ENCODE measurements at places on chromosomes 11 and 22.

DNA sequence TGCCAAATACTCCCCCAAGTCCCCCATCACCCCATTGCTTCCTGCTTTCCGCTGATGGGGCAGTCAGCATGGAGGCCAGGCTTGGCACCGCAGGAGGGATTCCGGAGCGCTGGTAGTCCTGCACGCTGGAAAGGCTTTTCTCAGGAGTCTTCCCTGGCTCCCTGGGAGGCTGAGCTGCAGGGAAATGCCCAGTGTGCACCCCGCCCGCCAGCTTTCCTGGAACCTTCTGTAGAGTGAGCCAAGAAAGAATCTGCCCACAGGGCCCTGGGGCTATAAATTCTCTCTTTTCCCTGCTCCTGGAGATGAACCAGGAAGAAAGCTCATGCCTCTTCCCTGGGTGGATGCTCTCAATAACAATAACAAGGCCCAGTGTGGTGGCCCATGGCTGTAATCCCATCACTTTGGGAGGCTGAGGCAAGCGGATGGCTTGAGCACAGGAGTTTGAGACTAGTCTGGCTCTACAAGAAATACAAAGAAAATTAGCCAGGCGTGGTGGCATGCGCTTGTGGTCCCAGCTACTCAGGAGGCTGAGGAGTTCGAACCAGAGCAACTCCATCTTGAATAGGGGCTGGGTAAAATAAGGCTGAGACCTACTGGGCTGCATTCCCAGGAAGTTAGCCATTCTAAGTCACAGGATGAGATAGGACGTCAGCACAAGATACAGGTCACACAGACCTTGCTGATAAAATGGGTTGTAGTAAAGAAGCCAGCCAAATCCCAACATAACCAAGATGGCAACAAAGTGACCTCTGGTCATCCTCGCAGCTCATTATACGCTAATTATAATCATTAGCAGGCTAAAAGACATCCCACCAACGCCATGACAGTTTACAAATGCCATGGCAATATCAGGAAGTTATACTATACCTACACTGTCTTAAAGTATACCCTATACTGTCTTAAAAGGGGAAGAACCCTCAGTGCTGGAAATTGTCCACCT lies 46.4 kb upstream of the FTH1 start:
- no peak for DNase-seq

GRCh38 chr22:19805821-19806212 lies 45.2 kb downstream of the TBX1 start:
- no peak for DNase-seq

- no peak for DNase-seq
Observed at GRCh38 chr11:33575311-33575710, 125.3 kb downstream of the C11orf91 start.

DNA sequence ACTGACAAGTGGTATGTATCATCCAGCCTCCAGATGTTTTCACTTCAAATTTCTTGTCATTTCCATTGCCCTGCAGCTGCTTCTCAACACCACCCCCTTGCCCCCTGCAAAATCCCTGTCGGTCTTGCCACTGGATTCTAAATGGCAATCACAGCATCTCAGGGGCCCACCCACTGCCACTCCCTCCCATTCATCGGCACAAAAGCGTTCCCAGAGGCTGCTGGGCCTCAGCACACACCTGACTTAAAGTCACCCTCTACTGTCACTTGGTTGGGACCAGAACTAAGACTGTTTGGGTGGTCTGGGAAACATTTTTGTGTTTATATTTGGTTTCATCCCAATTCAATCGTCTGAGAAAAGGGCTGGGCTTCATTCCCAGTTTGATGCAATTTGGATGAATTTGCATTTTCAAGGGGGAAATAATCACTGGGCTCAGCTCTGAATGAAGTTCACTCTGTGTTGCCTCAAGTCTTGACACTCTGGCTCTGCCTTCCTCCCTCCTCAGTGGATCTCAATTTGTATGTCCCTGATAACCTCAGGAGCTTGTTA lies 27.1 kb downstream of the SYT13 start:
- DNase-seq = no peak

- DNase-seq = no peak
Observed at GRCh38 chr11:50298182-50298988, 265.7 kb downstream of the OR4C45 start.

DNA sequence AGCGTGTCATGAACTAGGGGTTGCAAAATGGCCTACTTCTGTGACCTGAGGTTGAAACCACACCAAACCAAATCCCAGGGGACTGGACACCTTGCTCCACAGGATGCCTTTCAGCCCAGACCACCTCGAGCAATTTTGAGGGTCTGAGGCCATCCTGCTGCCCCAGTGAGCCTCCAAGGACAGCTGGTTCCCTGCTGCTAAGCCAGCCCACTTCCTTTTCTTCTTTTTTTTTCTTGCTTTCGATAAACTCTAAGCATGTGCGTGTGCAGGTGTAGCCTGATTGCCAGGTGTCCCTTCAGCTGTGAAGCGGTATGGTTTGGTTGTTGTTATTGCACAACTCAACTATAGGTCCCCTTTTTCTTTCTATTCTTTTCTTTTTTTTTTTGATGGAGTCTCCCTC lies 2.7 kb downstream of the CRYBB1 start:
- DNase-seq = no peak

DNA sequence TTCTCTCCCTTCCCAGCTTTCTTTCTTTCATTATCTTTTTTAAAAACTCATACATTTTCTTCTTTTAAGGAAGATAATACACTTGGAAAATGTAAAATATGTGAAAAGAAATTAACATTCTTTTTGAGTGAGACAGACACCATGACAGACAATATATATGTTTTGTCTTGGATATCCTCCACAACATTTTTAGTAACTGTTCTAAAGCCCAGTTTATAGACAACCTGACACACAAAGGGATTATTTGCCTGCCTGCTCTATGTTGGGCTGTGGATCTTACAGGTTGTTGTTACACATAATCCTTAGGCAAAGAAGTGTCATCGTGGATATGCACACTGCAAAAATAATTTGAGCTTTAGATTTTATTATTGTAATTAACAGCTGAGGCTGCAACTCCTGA lies 301.4 kb upstream of the PDGFD start:
- no peak for DNase-seq

DNA sequence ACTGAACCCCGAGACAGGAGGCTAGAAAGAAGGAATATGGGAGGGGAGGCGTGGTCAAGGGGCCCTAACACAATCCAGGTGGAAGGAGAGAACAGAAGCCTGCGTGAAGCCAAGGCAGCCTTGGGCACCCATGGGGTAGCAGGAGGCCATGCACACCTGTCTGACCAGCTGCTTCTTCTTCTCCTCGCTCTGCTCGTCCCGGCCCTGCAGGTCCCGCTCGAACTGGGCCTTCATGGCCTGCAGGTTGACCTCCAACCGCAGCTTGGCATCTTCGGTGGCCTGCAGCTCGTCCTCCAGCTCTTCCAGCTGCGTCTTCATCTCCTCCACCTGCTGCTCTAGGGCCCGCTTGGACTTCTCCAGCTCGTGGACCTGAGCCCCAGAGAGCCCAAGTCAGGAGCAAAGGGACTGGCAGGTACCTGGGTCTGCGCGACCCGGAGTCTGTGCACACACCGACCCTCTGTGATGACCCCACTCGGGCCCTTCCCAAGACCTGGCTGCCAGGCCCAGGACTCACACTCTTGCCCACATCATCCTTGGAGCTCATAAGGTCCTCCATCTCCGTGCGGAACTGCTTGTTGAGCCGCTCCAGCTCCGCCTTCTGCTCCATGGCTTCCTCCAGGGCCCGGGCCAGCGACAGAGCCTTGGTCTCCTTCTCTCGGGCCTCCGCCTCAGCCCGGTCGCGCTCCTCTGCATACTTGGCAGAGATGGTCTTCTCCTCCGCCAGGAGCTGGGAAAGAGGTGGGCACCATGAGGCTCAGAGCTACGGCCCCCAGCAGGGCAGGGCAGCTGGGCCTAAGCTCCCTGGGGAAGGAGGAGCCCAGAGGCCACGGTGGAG lies 35.9 kb downstream of the APOL1 start:
- no peak for DNase-seq

DNA sequence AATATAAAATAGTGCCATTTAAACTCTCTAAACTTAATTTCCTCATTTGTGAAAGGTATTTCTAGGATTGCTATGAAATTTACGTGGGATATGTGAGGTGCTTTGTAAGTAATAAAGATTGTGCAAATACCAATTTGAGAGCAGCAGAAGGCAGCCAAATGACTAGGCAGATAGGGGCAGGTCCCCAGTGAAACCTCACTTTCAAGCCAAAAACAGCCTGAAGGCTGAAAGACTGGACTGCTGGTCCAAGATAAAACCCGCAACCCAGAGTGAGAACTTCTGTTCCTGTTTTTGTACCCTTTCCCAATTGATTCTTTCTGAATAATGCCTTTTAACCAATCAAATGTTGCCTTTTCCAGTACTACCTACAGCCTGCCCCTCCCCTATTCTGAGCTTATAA lies 7.2 kb downstream of the DTX4 start:
- DNase-seq = no peak

DNA sequence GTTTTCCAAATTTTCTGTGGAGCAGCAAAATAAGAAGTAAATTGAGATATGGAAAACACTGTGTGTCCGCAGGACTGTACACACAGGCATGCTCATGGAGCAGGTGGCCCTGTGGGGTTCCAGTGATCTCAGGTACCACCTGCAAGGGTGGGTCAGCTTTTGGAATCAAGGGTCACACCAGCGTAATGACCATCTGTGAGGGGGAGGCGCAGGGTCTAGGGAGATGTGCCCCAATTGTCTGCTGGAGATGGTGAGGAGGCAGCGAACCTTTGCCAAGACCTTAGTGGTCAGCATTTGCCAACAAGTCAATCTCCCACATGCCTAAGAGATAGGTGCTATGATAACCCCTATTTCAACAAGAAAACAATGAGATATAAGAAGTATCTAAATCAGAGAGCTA lies 49.4 kb downstream of the SHANK2 start:
- no peak for DNase-seq

- DNase-seq = no peak
Observed at GRCh38 chr11:102957953-102958352, 2.4 kb upstream of the MMP13 start.

GRCh38 chr22:28247667-28248363 lies 328.8 kb upstream of the PITPNB start:
- no peak for DNase-seq

DNA sequence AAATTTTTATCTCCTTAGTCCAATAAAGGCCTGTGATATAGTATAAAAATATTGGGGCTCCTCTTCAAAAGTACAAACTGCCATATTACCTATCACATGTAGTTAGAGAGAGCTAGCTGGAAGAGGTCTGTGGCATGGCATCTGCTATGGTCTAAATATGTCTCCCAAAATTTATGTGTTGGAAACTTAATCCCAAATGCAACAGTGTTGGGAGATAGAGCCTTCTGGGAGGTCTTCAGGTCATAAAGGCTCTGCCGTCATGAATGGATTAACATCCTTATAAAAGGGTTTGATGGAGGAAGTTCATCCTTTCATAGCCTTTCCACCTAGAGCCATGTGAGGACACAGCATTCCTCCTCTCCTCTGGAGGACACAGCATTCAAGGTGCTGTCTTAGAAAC lies 105.4 kb downstream of the RELT start:
- no peak for DNase-seq

DNA sequence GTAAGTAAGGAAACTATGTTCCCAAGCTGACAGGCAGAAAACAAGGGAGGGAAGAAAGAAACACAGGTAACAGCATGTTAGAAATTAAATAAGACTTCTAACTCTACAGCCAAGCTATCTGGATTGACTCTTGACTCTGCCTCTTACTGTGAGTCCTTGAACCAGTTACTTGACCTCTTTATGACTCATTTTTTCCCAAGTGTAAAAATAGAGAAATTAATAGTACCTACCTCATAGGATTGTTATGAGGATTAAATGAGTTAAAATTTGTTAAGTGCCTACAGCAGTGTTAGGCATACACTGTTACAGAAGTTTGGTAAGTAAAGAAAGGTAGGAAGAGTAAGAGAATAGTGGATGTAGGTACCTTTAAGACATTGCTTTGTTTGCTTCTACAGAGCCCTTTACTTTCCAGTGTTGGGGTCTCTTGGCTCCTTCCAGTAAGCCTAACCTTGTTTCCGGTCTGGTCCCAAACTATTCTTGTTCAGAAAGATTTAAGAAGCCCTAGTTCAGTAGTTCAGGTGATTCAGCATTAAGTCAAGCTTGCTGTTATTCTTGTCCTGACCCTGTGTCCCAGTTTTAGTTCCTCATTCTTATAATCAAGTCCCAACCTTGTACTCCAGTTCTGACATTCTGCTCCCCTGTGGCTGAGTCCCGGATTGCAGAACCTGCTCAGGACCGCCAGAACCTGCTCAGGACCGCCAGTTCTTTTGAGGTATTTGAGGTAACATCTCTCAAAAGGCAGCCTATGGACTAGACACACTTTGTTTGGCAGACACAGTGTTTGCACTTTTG lies 963.4 kb upstream of the CCDC90B start:
- DNase-seq = no peak

GRCh38 chr11:130278151-130278550 lies 36.6 kb downstream of the ZBTB44 start:
- DNase-seq = no peak

DNA sequence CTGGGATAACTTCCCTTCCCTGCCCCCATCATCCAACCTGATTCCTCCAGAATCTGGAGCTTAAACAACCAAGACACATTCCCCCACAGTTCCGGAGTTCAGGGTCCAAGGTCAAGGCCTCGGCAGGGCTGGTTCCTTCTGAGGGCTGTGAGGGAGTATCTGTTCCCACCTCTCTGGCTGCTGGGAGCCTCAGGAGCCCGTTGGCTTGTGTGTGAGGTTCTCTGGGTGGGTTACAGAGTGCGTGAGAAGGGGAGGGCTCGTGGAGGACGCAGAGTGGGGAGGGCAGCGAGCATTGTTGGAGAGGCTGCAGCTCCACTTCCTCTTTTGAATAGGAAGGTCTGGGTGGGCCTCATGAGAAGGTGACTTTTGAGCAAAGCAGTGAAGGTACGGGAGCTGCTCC lies 8.5 kb downstream of the SERHL2 start:
- no peak for DNase-seq

GRCh38 chr11:77055913-77056312 lies 10.9 kb upstream of the CAPN5 start:
- no peak for DNase-seq

- DNase-seq = no peak
Observed at GRCh38 chr11:32466279-32466915, 31.1 kb upstream of the WT1 start.

DNA sequence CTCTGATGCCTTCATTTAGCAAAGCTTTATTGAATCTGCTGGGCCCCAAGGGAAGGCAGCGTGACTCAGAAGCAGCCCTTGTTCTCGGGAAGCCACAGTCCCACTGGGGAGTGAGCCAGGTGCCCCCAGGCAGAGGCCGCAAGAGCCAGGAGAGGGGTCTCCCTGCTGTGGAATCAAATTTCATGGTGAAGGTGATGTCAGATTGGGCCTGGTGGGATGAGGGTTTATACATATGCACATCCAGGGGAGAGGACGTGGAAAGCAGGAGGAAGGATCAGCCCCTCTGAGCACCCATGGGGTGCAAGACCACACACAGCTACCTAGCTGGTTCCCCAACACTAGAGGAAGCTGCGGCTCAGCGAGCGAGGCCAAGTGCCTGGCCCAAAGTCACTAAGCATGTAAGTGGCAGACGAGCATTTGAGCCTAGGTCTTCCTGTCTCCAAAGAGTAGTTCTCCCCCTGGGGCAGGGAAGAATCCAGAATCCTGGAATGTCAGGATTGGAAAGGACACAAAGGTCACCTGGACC lies 2.0 kb downstream of the SYNGR1 start:
- DNase-seq = no peak
